DMS53 (cell line): ENCODE measurements at places on chromosomes 1 and 21.
A peak's percentile ranks its signal among the peaks of the same experiment; 100 is the strongest.

DNA sequence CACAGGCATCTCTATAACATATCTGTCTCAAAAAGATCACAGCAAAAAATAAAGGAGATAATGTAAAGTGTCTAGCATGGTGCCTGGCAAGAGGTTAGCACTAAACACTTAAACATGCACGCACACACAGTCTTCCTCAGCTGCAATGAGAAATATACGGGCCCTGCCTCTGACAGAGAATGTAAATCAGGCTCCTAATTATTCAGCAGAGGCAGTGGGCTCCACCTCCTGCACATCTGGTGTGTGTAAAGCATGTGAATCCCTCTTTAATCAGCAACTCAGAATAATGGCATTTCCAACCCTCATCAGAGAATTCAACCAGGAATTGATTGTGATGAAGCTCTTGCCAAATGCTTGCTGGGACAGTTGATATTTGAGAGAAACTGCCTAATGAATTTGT lies 85.6 kb upstream of the KCNA3 start:
- DNase-seq: no peak

DNA sequence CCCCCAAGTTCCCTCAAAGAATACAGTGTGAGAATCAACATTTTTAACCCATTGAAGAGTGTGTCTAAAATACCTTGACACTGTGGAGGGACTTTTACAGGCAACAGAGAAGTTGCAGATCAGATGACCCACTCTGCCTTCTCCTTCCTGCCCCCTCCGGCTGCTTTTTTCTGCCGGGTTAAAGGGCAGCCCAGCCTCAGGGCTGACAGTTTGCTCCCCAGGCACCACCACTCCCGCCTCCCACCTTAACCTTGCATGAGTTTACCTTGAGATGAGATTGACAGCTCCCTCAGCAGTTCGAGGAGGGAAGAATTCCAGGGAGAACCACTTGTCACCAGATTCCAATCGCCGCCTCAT lies 3.2 kb downstream of the MTHFR start:
- no peak for DNase-seq

DNA sequence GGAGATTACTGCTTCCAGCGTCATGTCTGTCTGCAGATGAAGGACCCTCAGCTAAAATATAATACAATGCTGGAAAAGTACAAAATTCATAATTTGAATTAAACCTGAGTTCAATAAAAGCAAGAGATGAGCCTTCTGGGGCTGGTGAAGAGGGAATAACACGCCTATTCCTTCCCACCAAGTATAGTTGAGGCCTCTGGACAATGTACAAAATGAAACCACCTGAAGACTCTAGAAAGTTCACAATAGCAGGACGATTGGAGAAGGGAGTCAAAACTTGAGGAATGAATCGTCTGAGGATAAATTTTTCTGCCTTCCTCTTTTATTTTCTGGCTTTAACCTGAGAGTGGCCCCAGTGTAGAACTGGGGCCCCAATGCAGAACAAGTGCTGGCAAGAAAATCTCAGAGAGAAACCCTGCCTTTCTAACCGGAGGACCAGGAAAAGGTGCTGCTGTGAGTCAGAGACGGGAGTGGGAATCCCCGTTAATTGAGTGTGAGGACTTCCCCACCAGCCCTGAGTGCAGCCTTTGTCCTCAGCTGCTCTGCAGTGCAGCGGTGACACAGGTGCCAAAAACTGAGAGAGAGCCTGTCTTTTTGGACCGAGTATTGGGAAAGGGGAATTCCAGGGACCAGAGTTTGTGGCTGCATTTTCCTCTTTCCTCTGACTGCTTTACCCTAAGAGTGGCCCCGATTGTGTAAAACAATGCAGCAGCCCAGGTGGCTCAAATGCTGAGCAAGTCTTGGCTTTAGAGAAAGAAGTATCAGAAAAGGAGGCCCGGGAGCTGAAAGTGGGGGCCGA lies 264.9 kb downstream of the DYRK1A start:
- DNase-seq: peak; percentile 22

DNA sequence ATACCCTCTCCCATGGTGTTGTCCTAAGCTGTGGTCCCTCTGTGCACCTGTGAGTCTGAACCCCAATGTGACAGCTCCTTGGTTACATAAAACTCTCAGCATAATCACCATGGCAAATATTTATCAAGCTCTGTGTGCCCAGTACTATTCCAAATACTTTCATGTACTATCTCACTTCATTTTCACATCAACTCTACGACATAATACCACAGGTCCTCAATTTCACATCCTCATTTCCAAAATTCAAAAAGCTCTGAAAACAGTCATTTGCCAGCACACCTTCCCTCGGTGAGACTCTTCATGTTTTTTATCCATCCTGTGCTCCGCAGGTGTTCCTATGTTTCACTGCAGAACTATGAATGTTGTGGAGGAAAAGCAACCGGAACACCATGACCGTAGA lies 12.4 kb upstream of the CREG1 start:
- no peak for DNase-seq

GRCh38 chr1:51650198-51650597 lies 33.3 kb downstream of the OSBPL9 start:
- DNase-seq: no peak

DNA sequence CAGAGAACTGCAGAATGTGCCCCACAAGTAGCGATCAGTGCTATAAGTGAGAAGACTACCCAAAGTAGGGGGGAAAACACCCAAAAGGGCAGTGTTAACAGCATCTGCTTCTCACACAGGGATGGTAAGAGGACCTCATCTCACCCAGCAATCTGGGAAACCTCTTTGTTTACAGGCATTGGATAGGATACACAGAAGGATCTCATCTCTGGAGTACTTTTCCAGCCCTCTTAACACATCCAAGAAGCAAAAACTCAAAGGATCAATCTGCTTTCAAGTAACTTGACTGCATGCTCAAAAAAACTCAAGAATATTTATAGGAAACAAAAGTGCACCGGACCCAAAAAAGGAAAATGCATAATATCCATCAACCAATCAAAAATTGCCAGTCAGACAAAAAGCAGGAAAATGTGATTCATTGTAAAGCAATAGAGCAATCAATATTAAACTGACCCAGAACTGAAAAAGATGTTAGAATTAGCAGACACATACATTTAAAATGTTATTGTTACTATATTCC lies 311.0 kb upstream of the CXADR start:
- DNase-seq: no peak

DNA sequence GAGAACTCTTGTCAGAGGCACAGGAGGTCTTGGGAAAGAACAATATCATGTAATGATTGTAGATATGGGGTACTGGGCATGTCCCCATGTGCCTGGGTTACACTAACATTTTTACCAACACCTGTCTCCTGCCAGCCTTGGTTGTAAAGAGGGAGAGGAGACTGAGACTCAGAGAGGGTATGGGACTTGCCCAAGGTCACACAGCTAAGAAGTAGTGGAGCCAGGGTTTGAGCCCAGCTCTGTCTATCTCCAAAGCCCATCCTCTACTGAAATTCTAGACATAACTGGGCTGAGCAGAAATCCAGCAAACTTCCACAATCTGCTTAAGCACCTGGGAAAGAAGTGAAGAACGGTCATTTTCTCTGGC lies 2.6 kb upstream of the THEMIS2 start:
- peak; percentile 21 for DNase-seq

DNA sequence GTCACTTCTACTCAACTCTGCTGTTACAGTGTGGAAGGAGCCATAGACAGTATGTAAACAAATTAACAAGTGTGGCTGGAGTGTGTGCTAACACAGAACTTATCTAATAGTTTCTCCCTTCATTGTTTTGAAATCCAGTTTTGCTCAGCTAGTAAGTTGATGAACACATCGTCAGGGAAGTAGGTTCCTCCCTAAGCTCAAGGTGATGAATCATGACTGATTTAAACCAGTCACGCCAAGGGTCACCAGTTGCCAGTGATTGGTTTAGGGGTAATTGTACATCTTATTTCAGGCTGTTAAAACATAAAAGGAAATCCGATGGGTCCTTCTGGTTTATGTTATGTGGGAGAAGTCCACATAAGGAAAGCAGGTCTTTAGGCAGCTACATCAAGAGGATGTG lies 97.0 kb upstream of the CHODL start:
- peak; percentile 1 for DNase-seq

- DNase-seq: peak; percentile 42
Observed at GRCh38 chr1:160726114-160726497, 12.9 kb upstream of the SLAMF7 start.

- DNase-seq: no peak
Observed at GRCh38 chr1:23601968-23602876, 42.9 kb upstream of the ID3 start.

DNA sequence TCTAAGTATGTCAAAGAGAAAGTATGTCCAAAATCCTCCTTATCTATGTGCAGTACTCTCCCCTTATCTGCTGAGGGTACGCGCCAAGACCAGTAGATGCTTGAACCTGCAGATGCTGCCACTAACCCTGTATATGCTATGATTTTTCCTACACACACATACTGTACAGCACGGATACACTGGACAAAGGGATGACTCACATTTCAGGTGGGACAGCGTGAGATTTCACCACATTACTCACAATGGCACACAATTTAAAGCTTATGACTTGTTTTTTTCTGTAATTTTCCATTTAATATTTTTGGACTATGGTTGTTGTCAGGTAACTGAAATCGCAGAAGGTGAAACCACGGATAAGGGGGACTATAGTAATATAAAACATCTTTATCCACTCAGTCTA lies 4.1 kb downstream of the ORC1 start:
- no peak for DNase-seq

DNA sequence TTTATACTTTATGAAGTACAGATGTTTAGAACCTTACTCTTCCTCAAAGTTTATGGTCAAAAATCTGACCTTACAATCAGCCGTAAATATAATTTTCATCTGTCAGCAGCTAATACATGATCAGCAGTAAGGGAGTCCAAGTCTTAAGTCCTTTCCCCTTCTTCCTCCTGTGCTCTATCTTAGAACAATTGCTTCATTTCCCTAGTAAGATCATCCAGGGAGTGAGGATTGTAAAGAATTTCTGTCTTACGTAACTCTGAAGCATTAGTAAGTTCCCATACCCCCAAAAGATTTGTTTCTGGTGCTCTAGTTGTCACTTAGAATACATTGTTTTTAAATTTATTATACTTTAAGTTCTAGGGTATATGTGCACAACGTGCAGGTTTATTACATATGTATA lies 2.1 kb downstream of the SETDB1 start:
- no peak for DNase-seq

DNA sequence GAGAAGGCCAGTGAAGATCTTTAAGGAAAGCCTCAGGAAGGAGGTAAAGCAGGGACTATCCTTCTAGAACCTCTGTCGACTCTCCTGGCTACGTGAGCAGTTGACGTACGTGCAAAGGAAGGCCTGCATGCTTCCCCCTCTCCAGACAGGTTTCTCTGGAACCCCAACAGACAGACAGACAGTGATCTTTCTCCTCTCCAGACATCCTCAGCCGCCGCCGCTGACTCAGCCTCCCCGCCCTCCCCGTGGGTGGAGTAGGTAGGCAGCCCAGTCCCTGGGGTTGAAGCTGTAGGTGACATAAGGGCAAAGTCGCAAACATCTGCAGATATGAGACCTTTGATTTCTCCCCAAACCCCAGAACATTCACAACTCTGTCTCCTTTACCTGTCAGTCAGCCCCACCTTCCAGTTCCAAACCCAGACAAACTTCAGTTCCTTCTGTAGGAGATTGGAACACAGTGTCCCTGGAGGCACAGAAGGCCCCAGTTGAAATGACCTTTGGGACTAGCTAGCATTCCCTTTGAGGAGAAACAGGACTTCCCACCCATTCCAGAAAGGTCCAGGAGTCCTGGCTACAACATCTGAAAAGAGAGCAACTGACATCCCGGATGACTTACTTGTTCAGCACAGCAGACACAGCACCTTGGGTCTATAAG lies 146.0 kb upstream of the JUN start:
- no peak for DNase-seq

- DNase-seq: no peak
Observed at GRCh38 chr1:214418391-214418790, 133.0 kb downstream of the PTPN14 start.

DNA sequence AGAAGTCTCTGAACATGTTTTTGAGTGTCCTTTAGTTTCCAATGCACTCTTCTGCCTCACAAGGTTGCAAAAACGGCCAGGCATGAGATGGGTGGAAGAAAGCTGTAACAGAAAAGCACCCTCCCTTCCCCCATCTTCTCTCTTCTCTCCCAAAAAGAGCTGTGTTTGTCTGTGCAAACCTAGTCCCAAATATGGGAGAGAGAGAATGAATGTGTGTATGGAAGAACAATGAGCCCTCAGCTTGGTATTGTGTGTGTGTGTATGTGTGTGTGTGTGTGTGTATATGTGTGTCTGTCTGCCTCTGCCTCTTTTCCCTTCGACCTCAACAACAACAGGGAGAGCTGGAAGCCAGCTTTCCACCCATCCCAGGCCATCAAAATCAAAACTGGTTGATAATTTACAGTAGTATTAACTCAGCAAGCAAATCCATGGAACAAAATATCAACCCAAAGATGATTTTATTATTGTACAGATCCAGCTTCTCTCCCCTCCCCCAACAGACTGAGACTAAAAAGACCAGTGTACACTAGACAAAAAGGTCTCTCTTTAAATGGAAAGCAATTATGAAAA lies 1.8 kb downstream of the RERE start:
- peak; percentile 54 for DNase-seq

DNA sequence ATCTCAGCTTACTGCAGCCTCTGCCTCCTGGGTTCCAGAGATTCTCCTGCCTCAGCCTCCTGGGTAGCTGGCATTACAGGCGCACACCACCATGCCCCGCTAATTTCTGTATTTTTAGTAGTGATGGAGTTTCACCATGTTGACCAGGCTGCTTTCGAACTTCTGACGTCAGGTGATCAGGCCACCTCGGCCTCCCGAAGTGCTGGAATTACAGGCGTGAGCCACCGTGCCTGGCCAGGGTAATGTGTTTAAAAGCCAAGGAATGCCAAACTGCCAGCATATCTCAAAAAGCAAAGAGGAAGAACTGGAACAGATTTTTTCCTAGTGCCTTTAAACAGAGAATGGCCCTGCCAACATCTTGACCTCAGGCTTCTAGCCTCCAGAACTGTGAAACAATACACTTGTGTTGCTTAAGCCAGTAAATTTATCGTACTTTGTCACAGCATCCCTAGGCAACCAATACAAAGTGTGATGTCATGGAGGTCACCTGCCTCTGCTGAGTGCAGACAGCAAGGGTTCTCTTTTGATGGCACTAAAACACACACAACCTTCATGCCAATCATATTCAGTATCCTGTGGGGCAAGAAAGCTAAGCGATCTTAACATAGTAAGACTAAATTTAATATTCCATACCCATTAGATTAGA lies 858.3 kb upstream of the TMPRSS15 start:
- DNase-seq: peak; percentile 16

- no peak for DNase-seq
Observed at GRCh38 chr1:154430903-154431302, 25.8 kb downstream of the IL6R start.

- no peak for DNase-seq
Observed at GRCh38 chr21:43268086-43268803, 99.4 kb downstream of the CRYAA start.

- peak; percentile 94 for DNase-seq
Observed at GRCh38 chr1:35243691-35244090, 24.8 kb upstream of the ZMYM4 start.

DNA sequence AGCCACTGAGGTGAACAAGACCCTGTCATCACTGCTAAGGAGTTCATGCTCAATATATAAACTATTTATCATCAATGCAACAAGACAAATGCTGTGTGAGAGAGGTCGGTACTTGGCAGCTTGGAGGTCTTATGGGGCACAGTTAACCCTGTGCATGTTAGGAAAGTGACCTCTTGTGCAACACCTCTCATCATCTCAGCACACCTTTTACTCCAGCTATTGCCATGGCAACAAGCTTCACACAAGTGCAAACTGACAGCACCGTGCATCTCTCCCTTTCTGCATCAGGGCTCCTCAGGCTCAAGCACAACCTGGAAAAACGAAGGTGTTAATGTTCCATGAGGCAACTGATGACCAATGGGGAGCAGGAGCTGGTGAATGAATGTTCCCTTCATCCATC lies 14.7 kb upstream of the MYSM1 start:
- DNase-seq: peak; percentile 53
